ENCODE measurements at places on chromosomes 16 and 17. TPM values are rescaled to one million over a fixed set of nuclear protein-coding genes. Genes with fewer than 3 reads are reported as not detected.

Gene TLK2
- polyA plus RNA-seq, result 51.9 TPM

DNA sequence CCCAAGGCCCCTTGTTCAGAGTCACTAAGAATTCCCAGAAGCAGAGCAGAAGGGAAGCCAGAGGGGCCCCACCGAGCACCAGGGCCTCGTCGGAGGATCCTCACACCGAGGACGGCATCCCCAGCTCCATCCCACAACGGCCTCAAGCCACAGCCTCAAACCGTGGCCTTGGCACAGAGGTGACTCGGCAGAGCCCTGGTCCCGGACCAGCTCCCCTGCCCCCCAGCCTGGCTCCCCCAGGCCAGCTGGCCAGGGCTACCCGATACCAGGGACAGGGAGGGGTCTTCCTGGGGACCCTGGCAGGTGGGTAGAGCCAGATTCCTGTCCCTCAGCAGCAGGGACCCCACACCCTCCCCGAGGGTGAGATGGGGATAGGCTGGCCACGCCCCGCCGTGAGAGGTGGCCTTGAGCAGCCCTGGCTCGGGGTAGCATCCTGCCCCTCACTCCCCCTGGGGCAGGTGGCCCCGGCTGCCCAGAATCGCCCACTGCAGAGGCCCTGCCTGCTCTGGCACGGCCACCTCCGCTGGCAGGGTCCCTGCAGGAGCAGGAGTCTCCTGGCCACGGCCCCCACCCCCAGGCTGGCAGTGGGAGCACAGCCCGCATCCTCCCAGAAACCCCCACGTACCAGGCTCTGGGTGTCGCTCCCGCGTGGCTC is 5.6 kb upstream of the PVALEF start:
- no peak for DNase-seq

- DNase-seq, result no peak
Measured at GRCh38 chr16:2471016-2471652, at the start of gene NTN3. Gene NTN3, plus strand, starts transcription at chr16:2471297. Its CDS starts 405 bp downstream, at chr16:2471702.

Gene IL4R
- polyA plus RNA-seq, result 6.5 TPM

Gene SLC38A8
- not detected for polyA plus RNA-seq

GRCh38 chr16:3073448-3073847 is 8.0 kb downstream of the IL32 start:
- no peak for DNase-seq

DNA sequence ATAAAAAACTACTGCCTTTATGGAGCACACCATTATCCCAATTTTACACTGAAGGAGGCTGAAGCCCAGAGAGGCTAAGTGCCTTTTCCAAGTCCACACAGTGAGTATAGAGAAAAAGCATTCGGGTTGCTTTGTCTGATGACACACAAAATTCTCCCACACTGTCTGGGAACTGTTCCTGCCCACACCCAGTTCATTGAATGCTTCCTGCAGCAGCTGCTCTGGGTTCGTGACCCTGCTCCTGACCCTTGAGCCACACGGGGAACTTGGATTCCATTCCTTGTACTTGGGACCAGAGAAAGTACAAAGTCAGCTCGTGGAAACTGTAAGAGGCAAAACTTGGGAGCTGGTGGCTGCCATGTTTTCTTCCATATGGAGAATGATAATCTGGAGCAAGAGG is 57.9 kb downstream of the AKAP1 start:
- DNase-seq, result no peak

DNA sequence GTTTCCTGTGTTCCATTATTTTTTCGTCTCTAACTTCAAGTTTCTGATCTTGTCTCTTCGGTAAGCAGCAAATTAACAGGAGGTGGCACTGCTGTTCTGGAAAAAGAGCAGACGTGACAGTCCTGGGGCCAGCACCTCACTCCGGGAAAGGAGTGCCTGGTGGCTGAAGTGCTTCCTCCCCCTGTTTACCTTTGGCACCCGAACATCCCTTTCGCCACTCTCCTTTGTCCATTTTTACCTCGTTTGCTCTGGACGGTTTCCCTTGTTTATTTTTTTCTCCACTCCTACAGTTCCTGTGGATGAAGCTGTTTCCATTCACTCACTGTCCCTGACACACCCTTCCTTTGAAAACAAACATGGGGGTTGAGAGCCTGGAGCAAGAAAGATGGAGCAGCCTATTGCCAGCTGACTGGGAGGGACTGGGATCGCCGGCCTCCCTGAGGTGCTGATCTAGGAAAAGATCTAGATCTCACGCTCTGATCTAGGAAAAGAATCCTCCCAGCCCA is 12.6 kb downstream of the SAP30BP start:
- no peak for DNase-seq

Gene BFAR
- 55.2 TPM for polyA plus RNA-seq

Gene CMTM2
- polyA plus RNA-seq, result not detected

Gene LIMD2
- polyA plus RNA-seq, result 2.2 TPM
